ENCODE measurements at places on chromosomes 6 and 20.

DNA sequence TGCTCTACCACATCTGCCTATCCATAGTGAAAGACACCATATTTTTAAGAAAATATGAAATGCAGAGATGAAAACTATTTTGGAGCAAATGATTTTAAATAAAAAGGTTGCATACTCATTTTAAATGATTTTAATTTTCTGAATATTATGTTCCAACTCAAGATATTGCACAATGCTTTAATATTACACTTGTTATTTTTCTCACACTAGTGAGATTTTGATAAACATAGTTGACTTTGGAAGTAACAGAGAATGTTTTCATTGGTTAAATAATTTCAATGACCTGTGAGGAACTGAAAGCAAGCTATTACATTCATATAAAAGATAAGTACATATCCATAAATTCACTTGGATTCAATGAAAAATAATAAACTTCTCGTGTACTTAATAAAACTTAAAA, 7.2 kb upstream of the TMEM30A start:
- H3K4me3 ChIP-seq: no peak overlapping the region
- H3K27ac ChIP-seq: no peak overlapping the region
- no peak for DNase-seq
- H3K27me3 ChIP-seq: no peaks in the 10 kb centered on the region

GRCh38 chr6:135226537-135226936, 45.4 kb downstream of the MYB start:
- no peaks in the 10 kb centered on the region for H3K27me3 ChIP-seq
- DNase-seq: no peak
- no peaks in the 10 kb centered on the region for H3K36me3 ChIP-seq
- H3K4me1 ChIP-seq: no peaks in the 10 kb centered on the region
- H3K27ac ChIP-seq: no peak overlapping the region
- H3K4me3 ChIP-seq: no peak overlapping the region

- peaks cover 13% of the 10 kb centered on the region for H3K4me1 ChIP-seq
- H3K4me3 ChIP-seq: no peak overlapping the region
- H3K27ac ChIP-seq: no peak overlapping the region
- no peak for DNase-seq
These were observed 41.0 kb upstream of the HIVEP1 start for GRCh38 chr6:11971154-11971553.

- H3K27ac ChIP-seq: no peak overlapping the region
- no peaks in the 10 kb centered on the region for H3K36me3 ChIP-seq
- H3K27me3 ChIP-seq: no peaks in the 10 kb centered on the region
These were observed 36.5 kb downstream of the HIVEP1 start for GRCh38 chr6:12048609-12049008.

DNA sequence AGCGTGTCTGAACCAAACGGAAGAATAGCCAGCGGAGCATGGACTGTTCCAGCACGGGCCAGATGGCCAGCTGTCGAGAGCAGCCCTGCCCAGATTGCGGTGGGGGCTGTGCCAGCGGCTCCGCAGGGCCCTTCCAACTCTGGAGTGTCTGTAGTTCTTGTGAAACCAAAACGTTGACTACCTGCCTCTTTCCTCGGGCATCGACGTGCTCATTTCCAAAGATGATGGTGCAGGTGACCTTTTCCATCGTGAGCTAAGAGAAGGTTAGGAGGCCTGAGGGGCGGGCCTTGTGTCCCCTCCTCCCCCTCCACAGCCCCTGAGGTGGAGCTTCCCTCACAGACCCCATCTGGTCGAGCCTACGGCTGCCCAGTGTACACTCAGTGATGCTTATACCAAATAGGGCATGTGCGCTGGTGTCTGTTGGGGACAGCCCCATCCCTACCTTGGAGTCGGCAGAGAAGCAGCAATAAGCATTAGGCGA, 12.9 kb upstream of the C20orf144 start:
- peaks cover 20% of the 10 kb centered on the region for H3K4me1 ChIP-seq
- no peak for DNase-seq
- no peaks in the 10 kb centered on the region for H3K27me3 ChIP-seq

DNA sequence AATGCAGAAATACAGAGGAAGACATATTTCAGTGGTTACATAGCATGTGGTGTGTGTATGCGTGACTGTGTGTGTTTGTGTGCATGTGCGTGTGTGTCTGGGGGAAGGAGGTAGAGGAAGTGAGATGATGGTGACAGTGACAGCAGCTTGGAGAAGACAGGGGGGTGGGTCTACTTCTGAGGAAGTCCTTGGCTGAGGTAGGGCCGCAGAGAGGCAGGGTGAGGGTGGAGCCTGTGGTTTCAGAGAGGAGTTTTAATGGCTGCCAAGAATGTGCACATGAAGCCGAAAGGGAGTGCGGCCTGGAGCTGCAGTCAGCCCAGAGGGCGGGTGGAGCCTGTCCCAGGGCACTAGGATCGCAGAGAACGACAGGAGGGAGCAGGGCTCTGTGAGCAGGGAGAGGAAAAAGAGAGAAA, 22.7 kb upstream of the RNF24 start:
- H3K27me3 ChIP-seq: no peaks in the 10 kb centered on the region
- H3K4me1 ChIP-seq: peaks cover 16% of the 10 kb centered on the region
- H3K27ac ChIP-seq: no peak overlapping the region
- H3K4me3 ChIP-seq: no peak overlapping the region
- H3K36me3 ChIP-seq: no peaks in the 10 kb centered on the region
- peak; percentile 61 for DNase-seq

GRCh38 chr20:35192118-35192872, 20.4 kb downstream of the PROCR start:
- no peaks in the 10 kb centered on the region for H3K4me1 ChIP-seq
- no peak overlapping the region for H3K27ac ChIP-seq
- DNase-seq: no peak
- H3K27me3 ChIP-seq: no peaks in the 10 kb centered on the region
